GM12892 (cell line): ENCODE measurements at places on chromosomes 12 and 14.
A peak's percentile ranks its signal among the peaks of the same experiment; 100 is the strongest.

DNA sequence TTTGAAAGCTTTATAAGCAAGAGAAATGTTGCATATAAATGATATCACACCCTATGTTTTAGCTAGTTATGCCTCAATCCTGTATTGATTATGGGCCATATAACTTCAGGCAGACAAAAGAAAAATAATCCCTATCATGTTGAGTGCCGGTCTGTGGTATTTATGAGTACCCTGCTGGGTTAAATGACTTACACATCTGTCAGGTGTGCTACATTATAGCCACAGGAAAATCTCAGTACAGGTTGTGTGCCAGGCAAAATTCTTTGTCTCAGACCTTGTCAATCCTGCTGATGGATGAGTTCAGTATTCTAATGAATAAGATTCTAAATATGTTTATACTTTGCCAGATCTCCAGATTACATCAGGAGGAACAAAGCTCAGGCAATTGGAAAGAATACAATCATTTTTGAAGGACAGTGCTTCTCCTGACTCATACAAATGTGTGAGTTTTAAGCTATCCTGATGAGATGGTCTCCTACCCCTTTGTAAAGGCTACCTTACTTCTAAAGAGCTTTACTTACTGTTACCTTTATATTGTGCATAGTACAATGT lies 109.8 kb upstream of the FOXG1 start:
- DNase-seq: no peak

GRCh38 chr12:51848326-51848727 lies at the start of gene FIGNL2:
Gene FIGNL2 (minus strand): TSS chr12:51848718. CDS start chr12:51822413, 26,305 bp downstream.
- DNase-seq: no peak

GRCh38 chr12:89848732-89849131 lies 140.1 kb upstream of the ATP2B1 start:
- DNase-seq: no peak

GRCh38 chr12:55745361-55746173 lies 2.6 kb downstream of the GDF11 start:
- DNase-seq: no peak

DNA sequence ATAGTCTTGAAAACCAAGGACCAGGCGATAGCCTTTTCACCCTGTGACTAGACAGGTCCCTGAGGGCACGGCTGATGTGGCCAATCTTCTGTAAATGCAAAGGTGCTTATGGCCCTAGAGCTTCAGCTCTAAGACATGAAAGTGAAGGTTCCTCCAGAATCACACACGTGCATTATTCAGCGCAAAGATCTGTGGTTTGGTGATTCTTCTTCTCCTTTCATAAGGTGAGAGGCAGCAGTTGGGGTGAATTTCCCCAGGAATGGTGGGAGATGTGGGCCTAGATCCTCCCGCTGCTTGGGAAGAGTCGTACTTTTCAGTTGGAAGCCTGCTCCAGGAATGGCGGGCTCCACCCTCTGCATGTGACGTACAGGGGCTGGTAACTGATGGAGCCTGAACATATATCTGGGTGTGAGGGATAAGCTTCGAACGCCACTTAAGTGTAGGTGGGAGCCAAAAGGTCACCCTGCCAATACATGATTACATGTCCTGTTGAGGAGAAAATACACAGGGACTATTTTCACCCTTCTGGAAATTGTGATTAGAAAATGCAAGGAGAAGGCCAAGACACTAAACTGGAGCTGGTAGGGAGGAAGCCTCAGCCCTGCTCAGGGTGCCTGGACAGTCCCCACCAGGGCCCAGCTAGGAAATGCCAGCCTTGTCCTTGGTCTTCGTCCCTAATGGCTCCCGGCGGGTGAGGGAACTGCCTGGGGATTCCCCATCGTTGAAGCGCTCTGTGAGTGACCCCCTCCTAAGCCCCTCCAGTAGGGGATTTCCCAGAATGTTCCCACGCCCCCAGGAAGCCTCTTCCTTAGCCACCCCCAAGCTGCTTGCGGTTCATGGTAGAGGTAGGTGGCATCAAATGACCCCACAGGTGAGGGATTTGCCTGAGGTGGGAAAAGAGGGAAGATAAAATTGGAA lies 17.6 kb downstream of the BATF start:
- DNase-seq: no peak

- no peak for DNase-seq
Observed at GRCh38 chr14:32020882-32021281, 56.2 kb upstream of the ARHGAP5 start.

DNA sequence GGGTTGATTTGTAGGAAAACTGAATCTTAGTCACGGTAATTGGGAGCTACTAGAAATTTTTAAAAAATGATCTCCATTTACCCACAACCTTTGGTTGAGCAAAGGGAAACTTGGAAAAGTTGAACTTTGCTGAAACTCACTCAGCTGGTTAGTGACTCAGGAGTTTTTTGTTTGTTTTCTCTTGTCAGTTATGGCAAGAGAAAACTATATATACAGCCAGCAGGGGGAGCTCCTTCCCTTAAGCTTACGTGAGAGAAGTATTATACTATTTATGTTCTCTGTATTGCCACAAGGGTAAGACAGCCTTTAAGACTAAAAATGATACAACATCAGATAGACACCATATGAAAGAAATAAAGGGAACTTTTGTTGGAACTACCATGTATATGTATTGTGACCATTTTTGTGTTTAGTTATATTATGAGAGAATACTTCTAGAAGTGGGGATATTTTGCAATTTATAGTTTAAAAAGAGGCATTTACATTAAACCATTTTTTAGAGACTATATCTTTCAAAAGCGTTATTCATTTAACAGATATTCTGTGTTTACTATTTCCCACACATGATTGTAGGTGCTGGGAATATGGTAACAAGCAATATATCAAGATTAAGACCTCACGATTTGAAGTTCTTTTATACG lies 28.1 kb upstream of the TBC1D30 start:
- no peak for DNase-seq

- DNase-seq: no peak
Observed at GRCh38 chr14:69500736-69501135, 16.2 kb downstream of the PLEKHD1 start.

GRCh38 chr12:69886715-69887114 lies 61.7 kb downstream of the MYRFL start:
- no peak for DNase-seq

GRCh38 chr12:47808574-47809365 lies 10.9 kb downstream of the HDAC7 start:
- no peak for DNase-seq

DNA sequence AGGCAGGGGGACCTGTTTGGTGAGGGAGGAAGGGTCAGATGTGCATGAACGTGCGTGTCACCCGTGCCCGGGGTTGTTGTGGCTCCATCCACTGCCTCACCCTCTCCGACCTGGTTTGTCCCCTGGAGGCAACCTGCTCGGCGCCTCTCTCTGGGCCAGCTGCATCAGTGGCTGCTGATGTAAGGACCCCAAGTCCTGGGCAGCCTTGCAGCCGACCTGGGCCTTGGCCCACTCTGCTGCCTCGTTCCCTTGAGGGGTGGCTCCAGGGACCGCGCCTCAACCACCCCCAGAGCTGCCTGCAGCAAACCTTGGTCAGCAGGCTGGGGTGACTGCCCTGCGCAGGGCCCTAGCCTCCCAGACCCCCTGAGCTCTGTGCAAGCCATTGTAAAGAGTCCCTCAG lies 351.7 kb downstream of the TMEM121 start:
- DNase-seq: no peak

DNA sequence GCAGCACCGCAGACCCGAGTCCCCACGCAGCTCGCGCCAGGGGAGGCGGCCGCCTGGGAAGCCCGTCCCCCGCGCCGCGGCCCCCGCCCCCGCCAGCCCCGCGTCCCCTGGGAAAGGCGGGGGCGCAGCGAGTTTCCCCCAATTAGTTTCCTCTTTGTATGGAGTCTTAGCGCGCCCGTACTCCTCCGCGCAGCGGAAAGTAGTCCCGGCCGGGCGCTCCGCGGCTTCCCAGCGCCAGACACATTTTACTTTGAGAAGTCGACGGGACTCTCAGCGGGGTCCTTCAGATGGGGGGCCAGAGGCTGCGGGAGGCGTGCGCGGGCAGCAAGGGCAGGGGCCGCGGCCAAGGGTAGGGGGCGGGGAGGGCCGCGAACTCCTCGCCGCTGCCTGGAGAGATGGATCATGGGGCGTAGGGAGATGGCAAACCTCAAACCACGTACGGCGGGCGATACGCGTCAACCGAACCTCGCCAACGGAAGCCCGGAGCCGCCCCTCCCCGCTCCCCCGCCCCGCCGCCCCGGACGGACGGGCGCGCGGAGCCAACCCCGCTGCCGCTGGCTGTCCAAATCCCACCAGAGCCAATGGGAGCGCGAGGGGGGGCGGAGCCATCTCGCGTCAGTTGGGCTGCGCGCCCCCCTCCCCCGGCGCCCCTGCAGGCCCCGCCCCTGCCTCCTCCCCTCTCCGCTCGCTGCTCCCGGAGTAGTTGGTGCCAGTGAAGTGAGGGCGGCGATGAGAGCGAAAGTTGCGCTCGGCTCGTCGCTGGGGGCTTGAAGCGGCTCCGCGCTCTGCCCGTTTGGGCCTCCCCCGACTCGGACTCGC lies at the start of gene RCOR1:
Gene RCOR1 (plus strand): TSS at position 706 of the 819 bp plus-strand sequence. CDS start 238 bp downstream, outside the sequence.
- peak; percentile 93 for DNase-seq

GRCh38 chr12:75974323-75975187 lies 57.0 kb downstream of the PHLDA1 start:
- no peak for DNase-seq

DNA sequence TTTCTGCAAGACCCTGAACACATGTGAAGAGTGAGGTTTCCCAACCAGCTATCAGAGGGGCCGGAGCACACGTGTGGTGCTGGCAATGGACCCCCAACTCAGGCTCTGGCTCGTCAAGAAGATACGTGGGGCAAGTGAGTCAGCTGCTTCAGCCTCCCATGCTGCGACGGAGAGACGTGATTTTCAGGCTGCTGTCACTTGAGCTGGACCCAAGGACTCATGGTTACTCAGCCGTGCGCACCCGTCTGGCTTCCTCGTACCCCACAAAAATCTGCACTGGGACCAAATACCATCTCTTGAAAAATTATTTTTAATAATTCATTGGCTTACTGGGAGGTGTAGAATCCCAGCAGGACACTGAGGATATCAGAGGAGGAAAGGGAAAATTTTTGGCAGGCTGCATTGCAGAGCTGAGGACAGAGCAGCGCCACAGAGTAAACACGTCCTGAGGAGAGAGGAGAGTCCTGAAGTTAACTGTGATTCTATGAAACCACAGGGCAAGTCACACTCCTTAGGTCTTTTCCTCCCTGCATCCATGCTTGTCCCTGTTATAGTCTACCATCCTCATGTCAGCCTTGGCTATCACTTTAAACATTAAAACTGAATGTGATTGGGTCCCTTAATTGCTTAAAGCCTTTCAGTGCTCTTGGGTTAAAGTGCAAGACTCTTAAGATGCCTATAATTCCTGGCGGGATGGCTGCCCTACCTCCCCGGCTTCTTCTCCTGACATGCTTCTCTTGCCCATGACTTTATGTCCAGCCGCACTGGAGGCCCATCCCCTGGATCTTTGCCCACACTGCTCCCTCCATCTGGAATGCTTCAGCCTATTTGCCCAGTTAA lies 95.3 kb upstream of the SLC35F4 start:
- DNase-seq: no peak

DNA sequence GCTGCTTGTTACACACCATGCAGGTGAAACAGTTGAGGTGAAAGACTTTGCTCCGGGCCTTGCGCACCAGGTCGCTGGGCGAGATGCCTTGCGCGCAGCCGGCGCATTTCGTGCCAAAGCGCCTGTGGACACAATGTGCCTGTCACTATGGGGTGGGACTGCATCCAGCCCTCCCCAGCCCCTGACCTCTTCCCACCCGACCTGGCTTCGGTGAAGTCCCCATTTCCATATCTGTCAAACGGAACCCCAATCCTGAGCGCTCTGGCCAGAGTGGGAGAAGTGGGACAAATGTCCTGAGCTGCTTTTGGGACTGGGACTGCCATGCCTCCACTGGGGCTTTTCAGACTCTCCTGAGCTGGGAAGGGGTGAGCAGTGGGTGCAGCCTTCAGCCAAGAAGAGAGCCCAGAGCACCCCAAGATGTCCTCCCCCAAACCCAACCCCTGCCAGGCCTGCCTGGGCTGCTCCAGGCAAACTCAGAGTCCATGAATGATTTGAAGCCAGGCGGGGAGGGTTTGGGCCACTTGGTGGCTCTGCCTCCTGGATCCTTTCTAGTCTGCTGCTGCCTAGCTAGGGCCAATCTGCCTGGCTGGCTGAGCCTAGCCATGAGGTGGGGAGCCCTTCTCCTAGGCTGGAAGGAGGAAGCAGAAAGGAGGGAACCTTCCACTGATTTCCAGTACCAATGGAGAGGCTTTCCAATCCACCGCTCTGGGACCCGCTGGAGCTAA lies 2.3 kb downstream of the LHX5 start:
- no peak for DNase-seq

DNA sequence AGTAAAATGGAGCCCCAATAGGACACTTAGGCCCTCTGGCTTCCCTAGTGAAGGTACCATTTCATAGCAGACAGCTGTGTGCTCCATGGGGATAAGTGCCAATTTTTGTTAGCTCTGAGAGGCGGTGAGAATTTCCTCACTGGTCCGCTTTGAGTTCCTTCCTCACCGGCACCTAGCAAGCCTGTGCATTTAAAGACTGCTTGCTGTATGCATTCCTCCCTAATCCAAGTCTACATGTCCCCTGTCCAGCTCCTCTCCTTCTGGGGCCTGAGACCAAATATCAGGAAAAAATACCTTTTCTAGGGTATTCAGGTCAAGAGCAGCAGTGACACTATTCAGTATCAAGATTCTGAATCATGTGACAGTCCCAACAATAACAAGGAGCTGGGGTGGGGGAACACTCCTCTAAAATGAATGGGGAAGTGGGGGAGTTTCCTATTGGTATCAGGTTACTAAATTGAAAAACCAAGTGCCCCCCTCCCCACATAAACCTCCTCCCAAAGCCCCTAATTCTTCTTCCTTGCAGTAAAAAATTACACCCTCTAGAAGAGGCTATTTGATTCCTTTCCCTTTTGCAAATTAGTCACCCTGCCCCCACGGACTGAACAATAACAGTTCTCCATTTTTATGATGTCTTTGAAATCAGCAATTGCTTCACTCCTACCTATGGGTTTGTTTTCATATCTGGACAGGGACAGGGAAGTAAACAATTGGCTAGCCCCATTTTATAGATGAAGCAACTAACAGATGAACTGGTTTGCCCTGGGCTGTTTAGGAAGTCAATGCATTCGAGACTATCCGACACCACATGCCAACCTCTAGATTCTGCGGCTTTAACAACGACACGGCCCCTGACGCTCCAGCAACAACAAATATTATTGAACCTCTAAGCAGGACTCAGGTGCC lies 28.9 kb downstream of the BCL11B start:
- no peak for DNase-seq

- no peak for DNase-seq
Observed at GRCh38 chr14:83147006-83147405, 1613.4 kb upstream of the SEL1L start.

GRCh38 chr12:15883536-15883935 lies 1.3 kb downstream of the STRAP start:
- DNase-seq: no peak

- DNase-seq: no peak
Observed at GRCh38 chr12:28776220-28776619, 372.9 kb upstream of the FAR2 start.
